ENCODE measurements at places on chromosomes 7 and 10. TPM values are rescaled to one million over a fixed set of nuclear protein-coding genes. Genes with fewer than 3 reads are reported as not detected.
A peak's percentile ranks its signal among the peaks of the same experiment; 100 is the strongest.

ZNF804B gene
- 4.9 TPM for total RNA-seq

ITGA8 gene
- total RNA-seq, result 0.78 TPM

MALRD1 gene
- 1.3 TPM for total RNA-seq

CRHR2 gene
- total RNA-seq, result 4.7 TPM

- no peaks in the 10 kb centered on the region for H3K36me3 ChIP-seq
- H3K4me1 ChIP-seq, result no peaks in the 10 kb centered on the region
- no peak overlapping the region for H3K4me3 ChIP-seq
- H3K27ac ChIP-seq, result no peak overlapping the region
- DNase-seq, result no peak
Measured at GRCh38 chr7:1809601-1810258, 139.7 kb downstream of the ELFN1 start.

- peak; percentile 43 for DNase-seq
- no peaks in the 10 kb centered on the region for H3K27me3 ChIP-seq
- H3K4me3 ChIP-seq, result peak overlapping the region; percentile 92
- H3K36me3 ChIP-seq, result no peaks in the 10 kb centered on the region
Measured at GRCh38 chr10:110568055-110568735, 700 bp downstream of the SMC3 start.

- H3K27ac ChIP-seq, result no peak overlapping the region
- H3K27me3 ChIP-seq, result no peaks in the 10 kb centered on the region
- peaks cover 3% of the 10 kb centered on the region for H3K4me1 ChIP-seq
- H3K36me3 ChIP-seq, result no peaks in the 10 kb centered on the region
Measured at GRCh38 chr7:20442951-20443350, 112.3 kb downstream of the ITGB8 start.

- H3K36me3 ChIP-seq, result no peaks in the 10 kb centered on the region
- no peak for DNase-seq
- no peak overlapping the region for H3K4me3 ChIP-seq
- no peaks in the 10 kb centered on the region for H3K27me3 ChIP-seq
- no peak overlapping the region for H3K27ac ChIP-seq
- H3K4me1 ChIP-seq, result peaks cover 12% of the 10 kb centered on the region
Measured at GRCh38 chr10:4352414-4352961, 473.5 kb upstream of the AKR1E2 start.

DNA sequence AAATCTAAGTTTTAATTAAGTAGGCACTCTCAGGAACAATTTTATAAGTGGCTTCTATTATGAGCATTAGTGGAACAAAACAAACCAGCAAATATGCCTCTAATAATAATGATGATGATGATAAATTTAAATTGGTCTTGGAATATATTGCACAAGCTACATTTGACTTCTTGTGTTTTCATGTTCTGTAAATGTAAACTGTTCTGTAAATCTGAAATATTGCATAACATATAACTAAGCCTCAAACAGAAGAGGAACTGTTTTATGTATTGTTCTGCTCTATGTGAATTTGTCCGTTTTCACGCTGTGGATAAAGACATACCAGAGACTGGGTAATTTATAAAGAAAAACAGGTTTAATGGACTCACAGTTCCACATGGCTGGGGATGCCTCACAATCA lies 625.2 kb upstream of the CELF2 start:
- DNase-seq, result no peak
- no peaks in the 10 kb centered on the region for H3K36me3 ChIP-seq
- no peak overlapping the region for H3K4me3 ChIP-seq
- no peaks in the 10 kb centered on the region for H3K4me1 ChIP-seq
- H3K27ac ChIP-seq, result no peak overlapping the region
- no peaks in the 10 kb centered on the region for H3K27me3 ChIP-seq

- H3K27ac ChIP-seq, result no peak overlapping the region
- DNase-seq, result no peak
- H3K4me1 ChIP-seq, result no peaks in the 10 kb centered on the region
- H3K4me3 ChIP-seq, result no peak overlapping the region
Measured at GRCh38 chr10:112094984-112095383, 88.6 kb downstream of the GPAM start.

GRCh38 chr10:26374426-26374825 lies 63.7 kb upstream of the APBB1IP start:
- no peak overlapping the region for H3K27ac ChIP-seq
- H3K36me3 ChIP-seq, result no peaks in the 10 kb centered on the region
- DNase-seq, result peak; percentile 9
- no peaks in the 10 kb centered on the region for H3K27me3 ChIP-seq

Data from body of pancreas (tissue), 4 donors.